ENCODE measurements at places on chromosomes 3 and 15. TPM values are rescaled to one million over a fixed set of nuclear protein-coding genes. Genes with fewer than 3 reads are reported as not detected.

Gene UROC1
- total RNA-seq: not detected

Gene GABRG3
- not detected for total RNA-seq

GRCh38 chr15:27082526-27082925 is 111.5 kb downstream of the GABRG3 start:
- DNase-seq: no peak

DNA sequence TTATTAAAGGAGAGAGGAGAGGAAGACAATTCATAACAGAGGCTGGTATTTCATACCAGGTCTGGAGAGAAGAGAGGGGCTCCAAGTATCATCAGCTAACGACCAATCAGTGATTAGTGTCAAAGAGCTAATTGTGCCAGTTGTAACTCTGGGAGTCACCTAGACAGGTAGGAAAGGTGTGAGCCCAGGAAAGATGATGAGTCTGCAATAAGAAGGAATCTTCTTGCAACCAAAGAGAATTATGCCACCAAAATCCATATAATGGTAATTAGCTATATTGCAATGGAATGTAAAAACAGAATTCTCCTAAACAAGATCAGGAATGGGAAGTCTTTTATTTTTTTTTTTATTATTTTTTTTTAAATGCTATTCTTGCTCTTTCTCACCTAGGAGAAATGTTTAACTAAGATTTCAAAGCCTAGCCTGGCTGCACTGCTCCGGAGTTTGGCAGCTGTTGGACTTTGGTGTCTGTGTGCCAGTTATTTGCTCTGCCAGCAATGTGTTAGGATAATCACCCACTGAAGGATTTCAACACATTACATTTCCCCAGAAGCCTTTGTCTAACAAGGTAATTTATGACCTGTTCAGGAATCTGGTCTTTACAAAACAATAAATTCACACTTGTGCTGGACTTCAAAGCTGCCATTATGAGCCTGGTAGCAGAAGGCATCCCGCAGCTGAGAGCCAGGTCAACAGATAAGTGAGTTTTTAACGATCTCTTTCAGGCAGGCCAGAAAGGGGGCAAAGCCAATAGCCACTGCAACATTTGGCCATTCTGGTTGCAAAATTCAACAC is 89.4 kb downstream of the FOXB1 start:
- peak; percentile 17 for DNase-seq

DNA sequence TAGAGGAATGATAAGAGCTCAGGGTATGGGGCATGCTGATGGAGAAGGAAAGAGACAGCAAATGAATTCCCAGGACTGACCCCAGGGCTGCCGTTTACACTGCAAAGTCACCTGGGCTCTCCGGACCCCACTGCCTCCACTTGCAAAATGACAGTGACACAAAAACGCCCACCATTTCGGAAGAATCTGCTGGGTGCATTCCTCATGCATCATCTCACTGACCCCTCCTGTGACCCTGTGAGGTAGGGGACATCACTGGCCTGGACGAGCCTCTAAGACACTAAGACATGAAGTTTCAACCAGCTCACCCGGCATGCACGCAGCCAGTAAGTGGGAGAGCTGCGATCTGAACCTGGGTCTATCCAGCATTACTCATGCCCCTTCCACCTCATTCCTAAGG is 60.3 kb downstream of the PCSK6 start:
- DNase-seq: no peak

DNA sequence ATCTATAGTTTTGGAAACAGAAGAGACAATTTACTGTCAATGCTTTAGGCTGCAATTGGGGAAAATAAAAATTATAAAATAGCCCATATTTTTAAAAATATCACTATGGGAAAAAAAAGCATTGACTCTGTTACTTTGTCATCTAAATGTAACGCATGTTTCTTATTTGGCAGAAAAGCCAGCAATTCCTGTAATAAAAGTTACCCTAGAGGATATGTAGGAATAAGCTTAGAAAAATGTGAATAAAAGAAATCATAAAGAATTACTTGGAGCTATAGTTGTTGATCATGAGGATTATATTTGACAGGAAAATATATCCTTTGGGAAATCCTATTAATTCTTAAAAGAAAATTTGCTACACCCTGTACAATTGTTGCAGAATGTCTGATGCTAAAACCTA is 515.4 kb upstream of the IL12A start:
- DNase-seq: no peak

- DNase-seq: peak; percentile 62
Observed at GRCh38 chr3:194274424-194275085, 76.6 kb downstream of the CPN2 start.

DNA sequence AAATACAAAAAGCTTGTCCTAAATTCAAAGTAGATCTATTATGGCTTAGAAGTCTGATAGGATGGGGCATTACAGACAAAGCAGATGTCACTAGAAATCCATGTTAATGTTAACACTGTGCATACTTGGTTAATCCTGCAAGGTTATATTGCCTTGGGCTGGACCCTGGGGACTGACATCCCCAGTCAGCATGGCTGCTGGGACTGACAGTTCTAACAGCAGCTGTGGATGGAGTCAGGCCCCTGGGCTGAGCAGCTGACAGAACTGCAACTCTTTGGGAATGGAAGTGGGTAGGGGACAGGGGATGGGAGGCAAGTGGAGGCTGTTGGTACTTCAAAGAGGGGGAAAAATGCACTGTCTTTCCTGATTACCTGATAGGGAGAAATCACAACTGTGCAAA is 7.5 kb downstream of the P2RY1 start:
- DNase-seq: no peak

All from GM23248 (cell line).